ENCODE measurements at places on chromosomes 7 and 10. TPM values are rescaled to one million over a fixed set of nuclear protein-coding genes. Genes with fewer than 3 reads are reported as not detected.

STK31 gene
- total RNA-seq, result not detected

PRSS2 gene
- total RNA-seq, result not detected

LRRC17 gene
- total RNA-seq, result 0.21 TPM

PRLHR gene
- total RNA-seq, result not detected

NPTX2 gene
- not detected for total RNA-seq

UBE3C gene
- 57.1 TPM for total RNA-seq

ADAMTS14 gene
- not detected for total RNA-seq

KCND2 gene
- not detected for total RNA-seq

DPP6 gene
- total RNA-seq, result not detected

Data from activated CD8-positive, alpha-beta T cell treated with anti-CD3 and anti-CD28 coated beads, Interleukin-2, amount 10 ng/mL, durations not matched to agents 7 days and 5 days (primary cell).